ENCODE measurements at places on chromosomes 11 and 22.

- no peak for DNase-seq
Measured at GRCh38 chr11:1050581-1051355, 14.2 kb upstream of the MUC6 start.

DNA sequence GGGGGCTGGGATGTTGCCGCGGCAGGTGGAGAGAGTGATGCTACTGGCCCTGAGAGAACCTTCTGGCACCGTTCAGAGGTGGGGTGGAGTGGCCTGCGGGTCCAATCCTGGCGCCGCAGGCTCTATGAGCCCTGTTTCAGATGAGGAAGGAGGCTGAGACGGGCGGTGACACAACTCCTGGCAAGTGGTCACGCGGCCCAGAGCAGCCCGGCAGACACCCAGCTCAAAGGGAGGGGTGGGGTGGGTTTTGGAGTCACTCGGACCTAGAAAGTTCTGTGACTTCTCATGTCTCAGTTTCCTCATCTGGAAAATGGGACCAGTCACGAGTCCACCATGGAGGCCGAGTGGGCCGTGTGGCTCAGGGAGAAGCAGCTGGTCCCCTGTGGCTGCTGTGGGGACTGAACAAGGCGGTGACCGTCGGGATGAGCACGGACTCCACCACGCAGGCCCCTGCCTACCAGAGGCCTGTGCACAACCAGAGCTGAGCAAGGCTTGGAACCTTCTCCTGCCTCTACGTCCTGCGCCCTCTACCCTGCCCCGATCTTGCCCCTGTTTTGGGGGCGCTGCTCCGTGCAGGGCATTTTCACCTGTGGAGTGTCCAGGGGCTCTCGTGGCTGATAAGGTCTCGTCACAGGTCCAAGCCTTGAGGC lies 3.7 kb downstream of the TSPO start:
- no peak for DNase-seq

- no peak for DNase-seq
Measured at GRCh38 chr22:44646668-44647067, 55.3 kb upstream of the PRR5 start.

- DNase-seq: no peak
Measured at GRCh38 chr11:69656536-69657455, 15.8 kb downstream of the CCND1 start.

DNA sequence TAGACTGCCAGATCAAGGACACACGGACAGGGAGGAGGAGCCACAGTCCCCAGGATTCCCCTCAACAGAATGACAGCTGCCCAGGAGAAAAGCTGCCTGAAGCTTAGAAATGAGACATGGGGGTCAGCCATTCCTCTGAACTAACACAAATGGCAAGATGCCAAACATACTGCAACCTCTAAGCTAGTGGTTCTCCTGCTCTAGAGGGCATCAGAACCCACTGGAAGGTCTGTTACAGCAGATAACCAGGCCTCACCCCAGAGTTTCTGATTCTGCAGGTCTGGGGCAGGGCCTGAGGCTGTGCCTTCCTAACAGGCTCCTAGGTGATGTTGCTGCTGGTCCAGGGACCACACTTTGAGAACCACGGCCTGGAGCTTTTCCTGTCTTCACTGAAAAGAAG lies 28.6 kb upstream of the BID start:
- no peak for DNase-seq

GRCh38 chr11:102836290-102836875 lies 7.0 kb downstream of the MMP3 start:
- DNase-seq: no peak

DNA sequence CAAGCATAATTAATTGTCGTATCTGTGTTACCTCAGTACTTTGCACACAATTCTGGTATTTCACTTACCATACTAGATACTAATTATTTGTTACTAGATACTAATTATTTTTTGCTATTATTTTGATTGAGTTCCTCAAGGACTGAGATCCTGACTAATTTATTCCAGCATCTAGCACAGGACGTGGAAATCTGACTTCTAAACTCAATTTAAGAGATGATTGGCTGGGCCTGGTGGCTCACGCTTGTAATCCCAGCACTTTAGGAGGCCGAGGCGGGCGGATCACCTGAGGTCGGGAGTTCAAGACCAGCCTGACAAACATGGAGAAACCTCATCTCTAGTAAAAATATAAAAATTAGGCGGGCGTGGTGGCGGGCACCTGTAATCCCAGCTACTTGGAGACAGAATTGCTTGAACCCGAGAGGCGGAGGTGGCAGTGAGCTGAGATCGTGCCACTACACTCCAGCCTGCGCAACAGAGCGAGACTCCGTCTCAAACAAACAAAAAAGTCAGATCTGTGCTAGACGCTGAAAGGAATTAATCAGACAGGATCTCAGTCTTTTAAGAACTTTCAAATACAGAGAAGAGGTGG lies 527 bp upstream of the MRPL48 start:
- no peak for DNase-seq

- no peak for DNase-seq
Measured at GRCh38 chr11:96316869-96317268, 26.1 kb downstream of the MAML2 start.

DNA sequence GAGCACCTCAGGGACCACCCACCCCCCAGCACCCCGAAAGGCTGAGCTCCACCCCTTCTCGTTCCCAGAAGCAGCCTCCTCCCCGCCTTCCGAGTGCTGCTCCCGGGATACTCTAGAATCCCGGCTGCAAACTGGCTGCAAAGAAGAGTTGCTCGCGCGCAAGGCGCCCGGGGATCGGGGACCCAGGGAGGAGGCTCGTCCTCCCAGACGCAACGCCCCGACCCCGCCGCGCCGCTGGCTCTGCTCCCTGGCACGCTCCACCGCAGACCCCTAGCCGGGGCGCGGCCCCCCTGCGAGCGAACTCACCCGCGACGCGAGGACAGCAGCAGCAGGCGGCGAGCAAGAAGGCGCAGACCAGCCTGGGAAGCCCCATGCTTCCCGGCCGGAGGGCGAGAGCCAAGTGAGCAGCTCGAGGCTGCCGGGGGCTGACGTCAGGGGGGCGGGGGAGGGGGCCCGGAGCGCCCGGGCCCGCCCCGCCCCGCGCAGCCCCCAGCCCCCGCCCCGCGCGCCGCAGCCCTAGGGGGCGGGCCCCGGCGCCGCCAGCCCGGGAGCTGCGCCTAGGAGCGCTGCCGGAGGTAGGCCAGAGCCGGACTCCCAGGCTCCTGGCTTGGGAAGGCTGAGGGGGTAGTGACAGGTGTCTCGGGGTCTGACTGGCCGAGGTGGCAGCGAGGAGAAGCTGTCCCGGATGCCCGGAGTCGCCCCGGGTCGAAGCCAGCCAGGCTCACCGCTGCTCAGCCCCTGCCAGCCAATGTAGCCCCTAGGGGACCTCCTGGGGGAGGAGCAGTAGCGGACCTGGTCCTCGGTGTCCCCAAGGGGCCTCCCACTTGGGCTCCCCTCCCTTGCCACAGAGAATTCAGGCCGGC lies at the start of gene MCAM:
Gene MCAM (minus strand): TSS at position 402 of the 863 bp plus-strand sequence. CDS start 29 bp downstream, at position 373.
- no peak for DNase-seq

- DNase-seq: no peak
Measured at GRCh38 chr11:86388198-86388597, 13.5 kb downstream of the CCDC81 start.

DNA sequence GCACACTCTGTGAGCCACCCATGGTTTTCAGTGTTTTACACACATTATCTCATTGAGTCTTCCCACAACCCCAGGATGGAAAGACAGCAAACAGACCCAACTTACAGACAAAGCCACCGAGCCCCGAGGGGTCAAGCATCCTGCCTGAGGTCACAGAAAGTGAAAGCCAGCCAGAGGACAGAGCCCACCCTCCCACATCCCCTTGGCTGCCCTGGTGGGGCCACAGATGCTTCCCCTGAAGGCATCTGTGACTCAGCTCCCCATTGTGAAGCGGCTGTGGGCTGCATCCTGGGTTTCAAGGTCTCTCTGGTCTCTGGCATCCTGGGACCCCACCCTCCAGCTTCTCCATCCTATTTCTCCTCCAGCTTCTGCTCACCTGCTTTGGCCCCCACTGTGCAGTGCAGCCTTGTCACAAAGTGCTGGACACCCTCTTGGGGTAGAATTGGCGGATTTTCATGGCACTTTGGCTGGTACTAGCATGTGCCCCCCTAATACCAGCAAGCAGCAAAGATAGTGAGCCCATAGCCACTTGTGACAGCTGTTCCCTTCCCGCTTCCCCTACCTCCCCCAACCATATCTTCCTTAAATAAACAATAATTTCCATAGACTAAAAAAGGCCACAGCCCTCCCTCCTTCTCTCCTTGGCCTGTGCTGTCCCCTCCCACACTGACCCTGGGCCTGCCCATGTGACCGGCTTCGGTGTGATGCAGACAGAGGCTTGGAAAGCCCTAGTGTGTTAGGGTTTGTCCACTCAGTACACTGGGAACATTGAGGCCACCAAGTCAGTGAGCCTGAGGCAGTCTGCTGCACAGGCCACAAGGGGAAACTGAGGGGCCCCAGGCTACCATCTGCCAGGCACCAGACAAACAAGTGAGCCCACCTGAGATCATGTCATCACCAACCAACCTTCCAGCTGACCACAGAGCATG lies 53.9 kb upstream of the SHISAL1 start:
- no peak for DNase-seq

DNA sequence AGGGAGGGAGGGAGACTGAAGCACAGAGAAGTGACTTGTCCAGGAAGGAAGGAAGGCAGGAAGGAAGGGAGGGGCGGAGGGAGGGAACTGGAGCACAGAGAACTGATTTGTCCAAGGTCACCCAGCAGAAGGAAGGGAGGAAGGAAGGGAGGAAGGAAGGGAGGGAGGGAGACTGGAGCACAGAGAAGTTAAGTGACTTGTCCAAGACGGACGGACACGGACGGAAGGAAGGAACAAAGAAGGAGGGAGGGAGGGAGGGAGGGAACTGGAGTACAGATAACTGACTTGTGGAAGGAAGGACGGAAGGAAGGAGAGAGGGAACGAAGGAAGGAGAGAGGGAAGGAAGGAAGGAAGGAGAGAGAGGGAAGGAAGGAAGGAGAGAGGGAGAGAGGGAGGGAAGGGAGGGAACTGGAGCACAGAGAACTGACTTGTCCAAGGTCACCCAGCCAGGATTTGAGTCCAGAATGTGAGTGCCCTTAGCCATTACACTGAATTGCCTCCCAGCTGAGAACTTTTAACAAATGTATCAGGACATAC lies 1.5 kb downstream of the SLC35F2 start:
- no peak for DNase-seq

GRCh38 chr11:22555881-22556280 lies 69.7 kb downstream of the FANCF start:
- no peak for DNase-seq

DNA sequence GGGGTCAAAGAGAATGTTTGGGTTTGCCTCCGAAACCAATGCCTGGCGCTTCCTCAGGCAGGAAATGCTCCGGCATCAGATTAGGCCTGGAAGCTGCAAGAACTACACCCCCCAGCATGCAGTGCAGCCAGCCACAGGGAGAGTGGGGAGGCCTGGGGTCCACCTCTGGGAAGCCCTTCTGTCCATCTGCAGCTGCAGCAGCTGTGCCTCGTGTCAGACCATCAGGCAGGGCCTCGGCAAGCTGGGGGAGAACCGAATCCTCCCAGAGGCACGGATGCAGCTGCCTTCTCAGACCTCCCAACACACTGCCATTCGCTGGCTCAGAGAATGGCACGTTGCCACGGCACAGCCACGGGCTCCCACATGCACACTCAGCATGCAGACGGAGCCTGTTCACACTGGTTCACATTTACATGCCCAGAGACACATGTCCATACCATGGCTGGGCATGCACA lies 57.4 kb downstream of the NECTIN1 start:
- no peak for DNase-seq

GRCh38 chr11:6357222-6357621 lies 33.1 kb upstream of the SMPD1 start:
- no peak for DNase-seq

- DNase-seq: no peak
Measured at GRCh38 chr11:120432056-120433018, 79.2 kb upstream of the GRIK4 start.

DNA sequence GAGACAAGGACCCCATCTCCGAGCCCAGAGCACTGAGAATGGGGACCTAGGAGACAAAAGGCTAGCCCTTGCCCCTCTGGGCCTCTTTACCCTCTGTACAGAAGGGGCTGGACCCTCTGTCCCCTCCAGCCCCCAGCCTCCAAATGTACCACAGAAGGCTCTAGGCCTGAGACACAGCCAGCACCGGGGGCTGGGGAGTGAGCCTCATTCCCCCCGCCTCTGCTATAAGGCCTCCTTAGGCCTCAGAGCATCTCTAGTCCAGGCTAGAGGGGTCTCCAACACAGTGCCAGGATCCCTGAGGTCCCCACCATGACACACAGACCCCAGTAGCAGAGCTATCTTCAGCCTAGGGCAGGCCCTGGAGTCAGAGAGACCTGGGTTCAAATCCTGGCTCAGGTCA lies 4.8 kb downstream of the SMTN start:
- no peak for DNase-seq

- no peak for DNase-seq
Measured at GRCh38 chr11:56748597-56748996, at the start of gene OR9G4. Gene OR9G4 (minus strand): TSS chr11:56748697. CDS start chr11:56743766, 4,931 bp downstream.

GRCh38 chr22:46230262-46230901 lies 19.7 kb downstream of the CDPF1 start:
- DNase-seq: no peak

GRCh38 chr11:33692013-33692504 lies 8.6 kb downstream of the C11orf91 start:
- no peak for DNase-seq

- no peak for DNase-seq
Measured at GRCh38 chr11:76510060-76511047, 65.5 kb downstream of the EMSY start.

GRCh38 chr11:6813656-6814055 lies 14.2 kb upstream of the OR6A2 start:
- DNase-seq: no peak

DNA sequence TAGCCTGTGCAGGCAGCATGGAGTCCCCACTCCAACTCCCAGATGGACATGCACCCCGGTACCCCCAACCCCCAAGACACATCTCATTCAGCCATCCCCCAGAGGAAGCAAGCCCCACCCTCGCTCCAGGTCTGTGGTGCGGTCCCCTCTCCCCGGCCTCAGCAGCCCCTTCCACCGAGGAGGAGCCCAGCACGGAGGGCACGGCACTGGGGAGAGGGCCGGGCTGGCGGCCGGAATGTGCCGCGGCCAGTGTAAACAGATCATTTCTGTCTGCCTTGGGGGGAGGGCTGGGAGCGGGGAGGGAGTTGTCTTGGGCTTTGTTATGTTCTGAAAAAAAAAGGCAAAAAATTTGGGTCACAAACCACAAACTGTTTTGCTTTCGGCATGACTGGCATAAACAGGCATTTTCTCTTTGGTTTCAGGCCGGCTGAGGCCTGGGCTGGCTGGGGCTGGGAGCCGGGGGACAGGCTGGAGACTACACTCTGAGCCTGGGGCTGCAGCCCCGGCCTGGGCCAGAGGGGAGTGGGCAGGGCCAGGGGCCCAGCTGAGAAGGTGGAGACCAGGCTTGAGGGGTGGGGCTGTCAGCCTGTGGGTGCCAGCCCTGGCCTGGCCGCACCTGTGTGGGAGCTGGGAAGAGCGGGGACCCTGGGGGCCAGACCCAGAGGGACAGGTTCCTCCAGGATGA lies 16.8 kb downstream of the IGF2 start:
- DNase-seq: no peak

- DNase-seq: no peak
Measured at GRCh38 chr11:106961518-106961917, 56.8 kb downstream of the GUCY1A2 start.

- DNase-seq: no peak
Measured at GRCh38 chr22:20237480-20238440, 30.4 kb downstream of the RTN4R start.

Data from cortex of kidney (tissue), 1 donor.